Activated effector memory CD4-positive, alpha-beta T cell treated with anti-CD3 and anti-CD28 coated beads, Interleukin-2, amount 50 U/mL, for 16 hours (primary cell): ENCODE measurements at places on chromosomes 12 and 14.

- no peak for DNase-seq
Measured at GRCh38 chr12:68259318-68259940, 6.0 kb upstream of the IL22 start.

DNA sequence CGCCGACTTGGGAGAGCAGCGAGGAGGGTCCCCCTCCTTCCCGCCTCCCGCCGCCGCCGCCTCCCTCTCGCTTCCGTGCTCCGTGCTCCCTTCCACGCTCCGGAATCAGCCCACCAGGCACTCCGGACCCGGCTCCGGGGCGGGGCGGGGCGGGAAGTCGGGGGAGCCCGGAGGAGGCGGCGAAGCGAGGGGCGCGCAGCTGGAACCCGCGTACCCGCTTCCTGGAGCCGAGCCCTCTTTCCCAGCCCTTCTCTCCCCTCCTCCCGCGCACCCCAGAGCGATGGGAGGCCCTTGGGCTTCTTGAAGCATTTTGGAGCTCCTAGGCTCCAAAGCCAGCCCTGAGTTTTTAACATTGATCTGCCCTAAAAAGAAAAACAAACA lies at the start of gene SYNDIG1L:
SYNDIG1L (minus strand) TSS at position 9 of the 381 bp plus-strand sequence. CDS start 16,466 bp downstream, outside the sequence.
- DNase-seq: no peak

- DNase-seq: no peak
Measured at GRCh38 chr12:43766291-43766690, 7.5 kb downstream of the IRAK4 start.

DNA sequence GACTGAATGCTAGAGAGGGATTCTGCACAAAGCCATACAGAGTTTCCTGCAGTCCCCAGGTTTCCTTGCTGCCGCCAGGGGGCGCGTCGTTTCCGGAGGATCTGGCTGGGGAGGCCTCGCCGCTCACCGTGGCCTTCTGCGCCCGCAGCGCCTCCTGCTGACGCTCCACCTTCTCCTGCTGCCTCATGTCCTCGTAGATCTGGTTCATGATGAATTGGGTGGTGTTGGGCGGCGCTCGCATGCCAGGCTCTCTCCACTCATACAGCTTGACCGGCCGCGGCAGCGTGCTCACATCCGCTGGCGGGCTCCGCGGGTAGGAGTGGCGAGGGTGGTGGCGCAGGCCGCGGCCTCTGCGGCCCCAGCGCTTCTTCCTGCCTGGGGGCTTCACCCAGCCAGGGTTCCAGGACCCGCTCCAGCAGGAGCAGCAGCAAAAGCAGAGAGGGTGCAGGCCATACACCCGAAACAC lies 987 bp downstream of the CCER1 start:
- no peak for DNase-seq

DNA sequence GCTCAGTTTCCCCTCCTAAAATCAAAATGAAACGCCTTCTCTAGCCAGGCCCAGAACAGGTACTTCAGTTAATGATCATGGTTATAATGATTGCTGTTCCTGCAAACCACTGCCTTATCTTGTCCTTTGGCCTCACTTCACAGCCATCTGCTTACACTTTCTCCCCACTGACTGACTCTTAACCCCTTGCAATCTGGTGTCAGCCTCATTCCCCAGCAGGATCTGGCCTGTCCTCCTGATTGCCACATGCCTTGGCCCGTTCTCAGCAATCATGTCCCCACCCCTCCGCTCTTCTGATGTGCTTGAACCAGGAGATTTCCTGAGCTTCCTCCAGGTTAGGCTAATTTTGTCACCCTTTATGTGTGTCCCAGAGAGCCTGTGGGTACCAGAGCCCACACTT lies 64.5 kb downstream of the KCNA1 start:
- DNase-seq: no peak
